Naive B cell (primary cell): ENCODE measurements at places on chromosomes 6 and 20.

DNA sequence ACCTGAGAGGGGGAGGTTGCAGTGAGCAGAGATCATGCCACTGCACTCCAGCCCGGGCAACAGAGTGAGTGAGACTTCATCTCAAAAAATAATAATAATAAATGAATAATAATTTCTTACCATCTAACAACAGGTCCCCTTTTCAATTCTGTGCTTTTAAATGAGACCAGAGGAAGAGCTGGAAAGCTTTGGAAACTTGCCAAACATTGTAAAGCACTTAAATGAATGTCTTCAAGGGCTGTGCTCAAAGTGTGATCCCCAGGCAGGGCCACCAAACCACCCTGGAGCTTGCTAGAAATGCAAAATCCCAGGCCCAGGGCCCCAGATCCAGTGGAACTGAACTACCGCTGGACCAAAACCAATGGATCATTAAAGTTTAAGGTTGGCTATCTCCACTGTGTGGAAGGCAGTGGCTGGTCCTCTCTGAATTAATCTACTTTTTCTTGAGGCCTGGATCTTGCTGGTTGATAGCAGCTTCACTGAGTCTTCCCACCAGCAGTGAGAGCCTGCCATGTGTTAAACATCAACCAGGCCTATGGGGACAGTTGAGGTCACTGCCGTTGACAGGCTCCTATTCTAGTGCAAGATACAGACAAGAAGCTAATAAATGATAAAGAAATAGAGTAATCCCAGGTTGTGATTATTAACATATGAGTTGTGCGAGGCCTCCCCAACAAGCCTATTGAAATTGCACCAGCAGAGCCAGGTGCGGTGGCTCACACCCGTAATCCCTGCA lies 23.7 kb upstream of the TFAP2C start:
- H3K4me1 ChIP-seq = no peaks in the 10 kb centered on the region
- DNase-seq = no peak
- H3K27ac ChIP-seq = no peak overlapping the region
- no peak overlapping the region for H3K4me3 ChIP-seq

GRCh38 chr6:93932175-93932574 lies 512.8 kb upstream of the EPHA7 start:
- no peak overlapping the region for H3K27ac ChIP-seq
- DNase-seq = no peak
- no peaks in the 10 kb centered on the region for H3K36me3 ChIP-seq

- no peak overlapping the region for H3K4me3 ChIP-seq
- no peak overlapping the region for H3K27ac ChIP-seq
- peaks cover 37% of the 10 kb centered on the region for H3K4me1 ChIP-seq
- no peak for DNase-seq
Measured at GRCh38 chr6:25133568-25133967, 145.6 kb upstream of the CARMIL1 start.

DNA sequence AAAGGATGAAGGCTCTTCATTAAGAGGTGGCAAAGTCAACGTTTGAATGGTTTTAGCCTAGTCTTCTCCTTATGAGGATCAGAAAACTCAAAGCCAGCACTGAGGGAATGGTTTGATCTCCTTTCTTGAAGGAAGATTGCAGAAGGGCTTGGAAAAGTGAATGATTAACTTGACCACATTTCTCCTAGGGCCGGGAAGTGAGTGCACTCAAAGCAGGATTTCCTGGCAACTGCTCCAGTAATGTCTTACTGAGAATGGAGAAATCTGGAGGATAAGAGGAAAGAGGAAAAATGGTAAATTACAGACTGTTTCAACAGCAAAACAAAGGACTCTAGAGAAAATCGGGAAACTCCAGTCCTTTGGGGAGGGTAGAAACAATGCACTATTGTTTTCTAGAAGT lies 189.0 kb upstream of the FOXA2 start:
- no peak overlapping the region for H3K27ac ChIP-seq
- DNase-seq = no peak

- no peak overlapping the region for H3K4me3 ChIP-seq
- H3K27me3 ChIP-seq = peaks cover 6% of the 10 kb centered on the region
- no peaks in the 10 kb centered on the region for H3K4me1 ChIP-seq
- H3K27ac ChIP-seq = no peak overlapping the region
Measured at GRCh38 chr20:38392356-38392755, 42.8 kb downstream of the SNHG17 start.

GRCh38 chr6:113855500-113856374 lies 1.4 kb upstream of the MARCKS start:
- peaks cover 7% of the 10 kb centered on the region for H3K4me1 ChIP-seq
- H3K27ac ChIP-seq = no peak overlapping the region
- peak; percentile 22 for DNase-seq
- no peaks in the 10 kb centered on the region for H3K27me3 ChIP-seq
- H3K4me3 ChIP-seq = no peak overlapping the region
- H3K36me3 ChIP-seq = peaks cover 12% of the 10 kb centered on the region

DNA sequence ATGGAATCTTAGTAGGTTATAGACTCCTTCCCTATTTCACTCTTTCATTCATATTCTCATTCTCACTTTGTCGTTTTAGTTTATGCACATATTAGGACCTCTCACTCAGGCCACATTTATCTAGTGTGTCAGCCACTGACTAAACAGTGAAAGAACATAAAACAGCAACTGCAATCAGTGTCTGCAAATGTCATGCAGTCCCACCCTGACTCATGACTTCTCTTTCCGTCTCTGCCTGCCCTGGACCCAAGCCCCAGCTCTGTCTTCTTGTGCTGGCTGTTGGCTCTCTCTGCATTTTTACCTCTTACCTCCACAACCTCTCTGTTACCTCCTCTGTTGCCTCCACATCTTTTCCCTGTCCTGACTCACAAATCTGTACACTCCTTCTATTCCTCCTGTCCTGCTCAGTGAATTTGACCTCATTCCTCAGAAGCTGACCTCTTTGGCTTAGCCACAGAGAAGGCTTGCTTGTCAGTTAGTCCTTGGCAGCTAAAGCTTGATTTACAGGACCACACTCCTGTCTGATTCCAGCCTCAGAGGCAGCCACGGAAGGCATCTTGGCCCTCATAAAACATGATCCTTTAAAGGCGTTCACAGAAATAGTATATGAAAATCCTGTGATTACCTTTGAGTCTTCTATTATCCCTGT lies 247.6 kb downstream of the PKHD1 start:
- peaks cover 7% of the 10 kb centered on the region for H3K27me3 ChIP-seq
- no peak overlapping the region for H3K27ac ChIP-seq

DNA sequence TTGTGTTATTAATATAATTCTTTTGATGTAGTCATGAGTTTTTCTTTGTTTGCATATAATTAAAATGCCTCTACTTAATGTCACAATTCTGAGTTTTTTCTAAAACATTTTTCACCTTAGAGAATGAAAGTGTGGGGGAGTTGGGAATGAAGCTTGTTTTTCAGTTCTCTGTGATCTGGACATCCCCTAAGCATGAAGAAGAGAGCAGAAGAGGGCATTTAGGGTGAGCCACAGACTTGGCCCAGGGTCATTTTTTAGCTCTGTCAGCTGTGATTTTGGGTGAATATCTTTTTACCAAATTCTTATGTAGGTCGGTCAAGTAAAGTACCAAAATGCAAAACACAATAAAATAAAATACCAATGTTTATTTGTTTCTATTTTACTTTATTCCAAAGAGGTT lies 3.9 kb downstream of the OTOR start:
- no peaks in the 10 kb centered on the region for H3K4me1 ChIP-seq
- no peaks in the 10 kb centered on the region for H3K36me3 ChIP-seq
- no peak for DNase-seq
- H3K4me3 ChIP-seq = no peak overlapping the region

GRCh38 chr6:107673076-107673494 lies 151.0 kb downstream of the SCML4 start:
- no peak overlapping the region for H3K4me3 ChIP-seq
- DNase-seq = no peak
- H3K36me3 ChIP-seq = no peaks in the 10 kb centered on the region
- no peak overlapping the region for H3K27ac ChIP-seq
- no peaks in the 10 kb centered on the region for H3K27me3 ChIP-seq
